ENCODE measurements at places on chromosomes 11 and 22.

- DNase-seq, result no peak
Measured at GRCh38 chr11:9626496-9627394, 37.1 kb upstream of the SWAP70 start.

DNA sequence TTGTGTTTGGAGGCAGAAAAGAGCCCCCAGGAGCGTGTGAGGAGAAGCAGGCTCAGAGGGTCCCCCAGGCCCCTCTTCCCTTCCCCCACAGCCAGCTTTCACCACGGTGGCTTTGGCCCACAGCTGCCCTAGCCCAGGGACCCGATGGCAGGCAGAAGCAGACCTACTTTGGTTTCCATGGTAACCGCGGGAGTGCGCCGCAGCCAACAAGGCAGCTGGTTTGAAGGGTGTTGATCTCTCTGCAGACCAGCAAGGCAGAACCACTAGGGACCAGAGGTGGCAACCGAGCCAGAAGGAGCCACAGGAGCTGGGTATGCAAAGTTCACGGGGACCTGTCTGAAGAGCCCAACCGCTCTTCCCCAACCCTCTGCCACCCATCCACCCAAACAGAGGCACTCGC, 69.4 kb downstream of the BUD13 start:
- no peak for DNase-seq

- no peak for DNase-seq
Measured at GRCh38 chr11:69217276-69218105, 61.8 kb downstream of the SMIM38 start.

GRCh38 chr11:132116516-132116915, 746.1 kb downstream of the NTM start:
- DNase-seq, result no peak

DNA sequence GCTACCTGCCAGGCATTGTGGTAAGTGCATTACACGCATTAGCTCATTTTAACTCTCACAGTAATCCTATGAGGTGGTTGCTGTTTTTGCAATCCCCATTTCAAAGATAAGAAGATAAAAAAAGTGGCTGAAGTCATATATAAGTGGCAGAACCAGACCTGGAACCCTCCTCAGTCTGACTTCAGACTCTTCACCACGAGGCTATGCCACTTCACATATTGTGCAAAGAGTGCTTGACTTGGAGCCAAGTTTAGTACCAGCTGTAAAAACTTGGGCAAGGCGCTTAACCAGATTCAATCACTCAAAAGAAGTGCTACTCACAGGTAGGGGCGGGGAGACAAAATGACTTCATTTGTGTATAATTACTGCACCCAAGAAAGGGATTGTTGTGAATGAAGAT, 15.3 kb downstream of the BPIFC start:
- no peak for DNase-seq

- DNase-seq, result no peak
Measured at GRCh38 chr11:120714438-120714837, 202.9 kb downstream of the GRIK4 start.

DNA sequence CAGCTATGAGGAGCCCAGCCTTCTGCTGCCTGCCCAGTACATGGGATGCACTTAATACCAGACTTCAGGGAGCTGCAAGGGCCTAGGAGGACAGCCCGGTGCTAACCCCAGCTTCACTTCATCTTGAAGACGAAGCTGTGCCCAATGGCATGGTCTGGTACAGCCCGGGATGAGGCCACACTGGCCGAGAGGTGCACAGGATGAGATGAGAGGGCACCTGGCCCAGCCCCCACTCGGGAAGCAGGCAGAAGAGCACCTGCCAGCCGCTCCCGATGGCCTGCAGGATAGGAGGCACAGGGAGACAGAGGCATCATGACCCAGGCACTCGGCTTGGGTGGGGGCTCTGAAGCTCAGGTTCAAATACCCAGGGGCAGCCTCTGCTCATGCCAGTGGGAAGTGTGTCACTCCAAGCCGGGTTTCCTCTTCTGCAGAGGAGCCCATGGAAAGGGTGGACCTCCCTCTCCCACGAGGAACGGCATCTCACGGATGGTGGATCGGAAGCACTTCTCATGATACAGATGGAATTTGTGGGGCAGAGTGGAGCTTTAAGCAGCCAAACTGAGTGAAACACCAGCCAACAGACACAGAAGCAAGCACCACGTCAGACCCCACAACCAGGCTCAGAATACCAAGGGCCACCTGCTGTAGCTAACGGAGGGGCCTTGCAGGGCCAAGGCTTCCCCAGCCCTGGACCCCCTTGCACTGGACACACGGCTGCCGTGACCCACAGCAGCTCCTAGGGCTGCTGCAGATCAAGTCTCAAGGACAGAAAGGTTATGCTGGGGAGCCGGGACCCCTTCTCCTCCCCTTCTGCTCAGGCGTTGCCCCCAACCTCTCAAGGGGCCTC, 875.2 kb downstream of the BRD1 start:
- no peak for DNase-seq

- no peak for DNase-seq
Measured at GRCh38 chr11:45187375-45187774, 40.9 kb downstream of the PRDM11 start.

DNA sequence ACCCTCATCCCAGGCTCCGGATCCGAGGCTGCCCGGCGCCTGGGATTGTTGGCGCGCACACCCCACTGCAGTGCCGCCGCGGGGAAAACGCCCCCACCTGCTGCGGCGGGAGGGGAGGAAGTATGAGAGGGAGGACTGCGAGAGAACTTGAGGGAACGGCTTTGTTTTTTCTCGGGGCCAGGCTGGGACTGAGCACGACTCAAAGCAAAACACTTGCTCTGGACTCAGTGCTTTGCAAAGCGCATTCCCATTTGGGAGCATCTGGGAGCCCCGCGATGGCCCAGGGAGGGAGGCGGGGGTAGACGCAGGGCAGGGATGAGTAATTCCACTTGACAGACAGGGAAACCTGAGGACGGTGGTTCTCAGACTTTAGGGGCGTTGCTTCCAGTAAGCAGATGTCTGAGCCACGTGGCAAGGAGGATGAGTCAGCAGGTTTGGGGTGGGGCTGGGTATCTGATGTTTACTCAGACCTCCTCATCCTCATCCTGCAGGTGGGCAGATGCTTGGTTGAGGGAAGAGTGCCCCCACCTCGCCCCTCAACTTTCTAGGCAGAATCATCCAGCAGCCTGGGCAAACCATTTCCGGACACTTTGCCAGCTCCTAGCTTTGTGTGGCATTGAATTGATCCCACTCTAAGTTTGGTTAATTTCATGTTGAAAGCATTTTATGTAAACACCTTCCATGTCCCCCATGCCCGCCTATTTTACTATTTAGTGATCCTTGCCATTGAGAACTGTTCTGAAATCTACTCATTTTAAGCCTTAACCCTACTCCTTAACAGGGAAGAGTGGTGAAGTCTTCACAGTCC, 1.5 kb downstream of the MIAT start:
- DNase-seq, result peak; percentile 94

GRCh38 chr11:100575860-100576717, 111.0 kb upstream of the ARHGAP42 start:
- DNase-seq, result peak; percentile 42

DNA sequence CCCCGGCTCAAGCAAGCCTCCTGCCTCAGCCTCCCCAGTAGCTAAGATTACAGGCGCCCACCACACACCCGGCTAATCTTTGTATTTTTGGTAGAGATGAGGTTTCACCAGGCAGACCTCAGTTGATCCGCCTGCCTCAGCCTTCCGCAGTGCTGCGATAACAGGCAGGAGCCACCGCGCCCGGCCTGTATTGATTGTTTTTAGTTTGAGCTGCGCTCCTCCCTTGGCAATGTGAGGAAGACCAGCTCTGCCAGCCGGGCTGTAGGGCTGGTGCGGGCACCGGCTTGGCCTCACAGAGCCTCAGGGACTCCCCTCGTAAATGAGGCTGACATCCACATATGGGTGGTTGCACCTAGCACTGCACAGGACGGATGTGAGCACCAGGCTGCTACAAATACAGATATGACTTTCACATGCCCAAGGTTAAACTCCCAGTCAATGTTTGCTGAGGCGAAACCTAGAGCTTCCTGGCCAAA, 7.5 kb upstream of the SLC2A11 start:
- no peak for DNase-seq

GRCh38 chr11:78889698-78890097, 315.0 kb upstream of the NARS2 start:
- no peak for DNase-seq

DNA sequence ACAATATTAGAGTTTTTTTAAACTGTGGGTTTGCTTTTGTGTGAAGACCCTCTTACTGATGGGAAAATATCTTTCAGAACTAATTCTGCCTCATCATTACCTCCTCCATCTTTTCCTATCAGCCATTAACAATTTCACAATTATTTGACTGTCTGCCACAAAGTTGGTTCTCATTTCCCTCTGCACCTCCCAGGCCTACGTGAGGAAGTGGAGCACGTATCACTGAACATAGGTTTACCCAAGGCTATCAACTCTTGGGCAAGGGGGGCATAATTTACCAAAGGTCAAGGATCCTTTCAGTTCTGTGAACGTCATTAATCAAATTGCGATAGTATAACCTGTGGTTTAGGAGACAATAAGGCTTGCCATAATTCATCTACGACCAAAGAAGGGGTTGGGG, 60.0 kb downstream of the LIF start:
- no peak for DNase-seq

DNA sequence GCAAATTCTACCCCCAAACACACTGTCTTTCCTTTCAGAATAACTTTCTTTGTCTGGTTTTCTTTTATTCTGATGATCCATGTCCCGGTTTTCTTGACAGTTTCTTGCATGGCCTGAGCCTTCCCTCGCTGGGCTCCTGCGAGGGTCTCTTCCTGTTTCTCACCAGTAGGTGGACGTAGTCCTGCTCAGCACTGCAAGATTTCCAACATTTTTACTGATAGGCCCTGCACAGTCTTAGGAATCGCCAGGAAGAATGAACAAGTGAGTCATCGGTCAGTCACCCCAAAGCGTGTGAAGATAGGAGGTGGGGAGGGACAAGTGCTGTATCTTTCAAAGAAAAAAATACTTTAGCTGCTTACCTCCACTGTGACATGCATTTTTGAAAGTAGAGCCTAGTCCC, 16.9 kb upstream of the KIRREL3 start:
- DNase-seq, result peak; percentile 60

DNA sequence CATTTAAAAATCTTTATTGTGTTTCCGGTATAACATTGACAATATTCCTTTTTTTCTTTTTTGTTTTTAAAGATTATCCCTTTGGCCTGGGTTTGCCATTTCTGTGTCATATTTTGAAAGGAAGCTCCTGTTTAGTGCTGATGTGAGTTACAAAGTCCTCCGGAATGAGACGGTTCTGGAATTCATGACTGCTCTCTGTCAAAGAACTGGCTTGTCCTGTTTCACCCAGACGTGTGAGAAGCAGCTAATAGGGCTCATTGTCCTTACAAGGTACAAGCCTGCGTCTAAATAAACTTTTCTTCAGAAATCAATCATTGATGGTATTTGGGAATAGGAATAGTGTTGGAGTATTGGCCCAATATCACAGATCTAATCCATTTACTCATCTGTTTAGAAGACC, 19.8 kb downstream of the PIWIL4 start:
- DNase-seq, result no peak

DNA sequence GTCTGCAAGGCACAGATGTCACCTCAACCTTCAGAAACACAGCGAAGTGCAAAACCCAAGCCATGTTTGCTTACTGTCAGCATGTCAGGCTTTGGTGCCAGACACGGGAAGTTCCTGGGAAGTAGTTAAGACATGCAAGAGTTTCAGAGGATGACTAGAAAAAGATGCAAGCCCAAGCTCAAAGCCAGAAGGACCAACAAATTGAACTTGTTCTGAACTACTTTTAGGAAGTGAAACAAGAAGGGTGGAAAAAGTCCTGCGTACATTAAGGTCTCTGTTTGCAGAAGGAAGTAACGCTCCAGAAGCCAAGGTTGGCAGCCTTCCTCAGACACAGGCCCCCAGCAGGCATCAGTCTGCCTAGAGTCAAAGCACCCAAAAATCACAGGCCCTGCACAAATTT, 2.6 kb downstream of the AP1B1 start:
- no peak for DNase-seq

DNA sequence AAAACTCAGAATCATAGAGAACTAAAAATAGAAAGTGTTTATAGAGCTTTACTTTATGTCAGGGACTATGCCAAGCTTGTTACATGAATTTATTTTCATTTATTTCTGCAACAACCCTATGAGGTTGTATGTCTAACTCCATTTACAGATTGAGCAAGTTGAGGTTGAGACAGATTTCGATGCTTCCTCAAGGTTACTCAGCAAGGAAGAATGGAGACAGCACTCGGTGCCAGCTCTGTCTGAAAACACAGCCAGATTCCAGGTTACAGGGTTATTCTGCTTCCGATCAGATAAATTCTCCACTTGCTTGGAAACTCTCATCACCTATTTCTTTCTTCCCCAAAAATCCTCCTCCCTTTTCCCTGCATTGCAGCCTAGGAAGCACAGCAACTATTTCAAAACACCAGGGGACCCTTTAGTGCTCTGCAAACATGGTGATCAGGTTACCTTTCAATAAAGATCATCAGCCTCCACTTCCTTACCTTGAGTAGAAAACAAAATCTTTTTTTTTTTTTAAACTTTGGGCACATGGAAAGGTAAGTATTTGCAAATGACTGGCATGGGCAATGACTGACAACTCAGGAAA, 7.0 kb downstream of the MMP3 start:
- peak; percentile 65 for DNase-seq

- DNase-seq, result no peak
Measured at GRCh38 chr11:129657866-129658525, 157.7 kb upstream of the TMEM45B start.

- DNase-seq, result no peak
Measured at GRCh38 chr11:17230867-17231851, 23.4 kb upstream of the PIK3C2A start.

GRCh38 chr11:129803533-129803932, 12.1 kb upstream of the TMEM45B start:
- DNase-seq, result no peak

DNA sequence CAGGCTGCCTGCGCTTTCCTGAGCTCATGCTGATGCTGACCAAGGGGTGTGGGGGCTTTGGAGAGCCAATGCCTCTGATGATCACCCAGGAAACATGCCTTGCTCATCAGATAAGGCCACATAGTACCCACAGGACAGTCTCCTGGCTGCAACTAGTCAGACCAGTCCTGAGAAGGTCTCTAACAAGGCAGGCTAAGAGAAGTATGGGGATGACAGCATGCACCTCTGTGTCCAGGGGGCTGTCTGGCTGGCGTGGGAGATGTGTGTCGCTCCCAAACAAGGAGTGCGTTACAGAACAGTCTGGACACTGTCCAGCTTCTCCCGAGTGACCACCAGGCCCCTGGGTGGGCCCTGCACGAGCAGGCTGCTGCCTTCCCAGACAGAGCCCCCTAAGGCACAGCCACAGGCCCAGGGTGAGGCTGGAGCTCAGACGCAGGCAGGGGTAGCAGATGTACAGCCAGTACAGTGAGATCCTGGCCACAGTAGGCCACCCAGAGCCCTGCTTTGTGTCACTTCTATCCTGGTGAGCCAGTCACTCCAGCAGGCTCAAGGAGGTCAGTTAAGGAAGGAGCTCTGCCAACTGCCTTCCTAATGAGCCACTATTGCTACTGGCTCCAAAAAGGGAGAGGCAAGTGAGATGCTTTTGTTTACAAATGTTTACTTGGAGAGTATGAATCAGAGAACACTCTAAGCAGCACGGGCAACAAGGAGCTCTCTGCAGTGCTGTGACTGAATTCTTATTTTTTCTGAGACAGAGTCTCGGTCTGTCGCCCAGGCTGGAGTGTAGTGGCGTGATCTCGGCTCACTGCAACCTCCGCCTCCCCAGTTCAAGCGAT, 66.0 kb upstream of the CLTCL1 start:
- no peak for DNase-seq

All from brain microvascular endothelial cell (primary cell).